ENCODE measurements at places on chromosomes 1 and 21.

DNA sequence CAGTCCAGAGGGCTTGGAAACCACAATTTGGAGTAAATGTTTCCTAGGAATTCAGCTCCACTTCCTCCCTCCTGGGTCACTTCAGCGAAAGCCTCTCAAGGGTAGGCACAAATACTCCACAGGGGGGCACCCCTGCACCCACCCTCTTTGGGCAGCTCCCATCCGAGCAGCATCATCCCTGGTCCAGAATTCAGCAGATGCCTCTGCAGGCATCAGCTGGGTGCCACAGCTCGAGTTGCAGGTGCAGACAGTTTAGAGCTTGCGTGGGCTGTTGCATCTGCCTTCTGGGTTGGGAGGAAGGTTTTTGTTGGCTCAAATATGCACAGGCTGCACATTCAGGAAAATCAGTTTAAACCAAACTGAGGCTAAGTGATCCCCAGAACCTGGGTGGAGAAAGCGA is 25.0 kb downstream of the KANK4 start:
- DNase-seq: no peak

DNA sequence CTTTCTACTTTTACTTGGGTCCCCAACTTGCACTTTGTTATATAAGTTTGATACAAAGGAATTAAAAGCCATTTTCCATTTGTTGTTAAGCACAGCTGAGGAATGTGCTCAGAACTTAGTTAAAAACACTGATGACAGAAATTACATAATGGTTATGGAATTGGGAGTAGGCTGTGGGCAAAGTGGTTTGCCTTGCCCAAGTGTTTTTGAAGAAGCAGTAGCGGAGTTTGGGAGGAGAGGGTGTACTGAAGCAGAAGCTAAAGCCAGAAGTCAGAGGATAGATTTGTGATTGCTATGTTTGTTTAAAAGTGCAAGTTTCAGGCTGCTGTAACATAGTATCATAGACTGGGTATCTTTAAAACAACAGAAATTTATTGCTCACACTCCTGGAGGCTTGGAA is 391.8 kb downstream of the DUSP10 start:
- DNase-seq: no peak

DNA sequence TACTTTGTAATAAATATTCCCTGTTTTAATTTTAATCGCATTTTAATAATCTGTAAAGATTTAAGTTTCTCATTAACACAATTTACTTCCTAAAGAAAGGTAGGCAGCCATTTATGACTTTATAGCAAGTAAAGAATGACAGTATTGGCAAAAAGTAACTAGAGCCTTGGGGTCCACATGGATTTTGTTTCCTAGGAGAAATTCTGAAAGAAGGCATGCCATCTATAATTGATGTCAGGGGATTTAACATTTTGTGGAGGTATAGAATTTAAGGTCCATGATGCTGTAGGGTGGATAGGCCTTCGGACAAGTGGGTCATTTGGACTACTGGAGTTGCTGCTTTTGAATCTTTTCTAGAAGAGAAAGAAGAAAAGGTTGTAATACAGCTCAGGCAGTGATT is at the start of gene OR2M4:
Gene OR2M4, plus strand, starts transcription at position 301 of the 400 bp plus-strand sequence. CDS start 7,512 bp downstream, outside the sequence.
- no peak for DNase-seq

DNA sequence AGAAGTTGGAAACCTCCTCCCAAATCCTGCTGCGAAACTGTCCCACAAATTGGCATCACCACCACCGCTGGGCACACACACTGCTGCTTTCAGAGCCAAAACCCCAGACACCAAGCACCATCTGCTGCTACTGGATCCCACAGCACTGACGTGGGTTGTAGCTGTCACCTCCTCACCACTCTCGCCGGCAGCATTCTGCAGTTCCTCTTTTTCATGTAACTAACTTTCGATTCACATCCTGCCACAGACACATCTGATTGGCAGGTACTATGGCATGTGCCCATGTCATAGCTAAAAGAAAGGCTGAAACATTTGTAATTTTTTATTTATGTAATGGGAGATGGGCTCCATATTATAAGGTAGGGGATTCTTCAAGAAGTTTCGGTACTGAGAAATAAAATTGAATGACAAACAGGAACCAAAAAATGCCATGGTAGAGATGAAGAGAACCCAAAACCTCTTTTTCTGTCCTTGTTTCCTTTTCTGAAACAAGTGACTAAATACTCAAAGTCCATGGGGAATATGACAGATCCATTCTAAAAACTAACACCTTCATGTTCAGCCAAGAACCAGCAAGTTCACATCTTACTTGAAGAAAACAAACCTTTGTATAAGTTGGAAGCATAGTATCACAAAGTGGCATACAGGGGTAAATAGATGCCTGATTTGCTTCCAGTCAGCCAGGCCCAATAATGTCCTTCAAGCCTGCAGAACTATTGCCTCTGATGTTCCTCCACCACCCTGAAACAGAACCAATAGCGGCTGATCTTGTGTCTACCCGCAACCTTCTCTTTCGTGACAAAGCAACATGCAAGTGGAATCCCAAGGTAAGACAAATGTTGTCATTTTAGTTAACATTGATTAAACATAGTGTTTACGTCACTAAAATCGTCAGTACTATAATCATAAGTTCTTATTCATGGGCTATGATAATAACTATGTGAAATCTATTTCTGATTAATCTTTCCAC is 26.6 kb upstream of the RGS13 start:
- DNase-seq: no peak

- DNase-seq: no peak
These were observed 15.8 kb downstream of the ADGRB2 start for GRCh38 chr1:31748365-31748764.

DNA sequence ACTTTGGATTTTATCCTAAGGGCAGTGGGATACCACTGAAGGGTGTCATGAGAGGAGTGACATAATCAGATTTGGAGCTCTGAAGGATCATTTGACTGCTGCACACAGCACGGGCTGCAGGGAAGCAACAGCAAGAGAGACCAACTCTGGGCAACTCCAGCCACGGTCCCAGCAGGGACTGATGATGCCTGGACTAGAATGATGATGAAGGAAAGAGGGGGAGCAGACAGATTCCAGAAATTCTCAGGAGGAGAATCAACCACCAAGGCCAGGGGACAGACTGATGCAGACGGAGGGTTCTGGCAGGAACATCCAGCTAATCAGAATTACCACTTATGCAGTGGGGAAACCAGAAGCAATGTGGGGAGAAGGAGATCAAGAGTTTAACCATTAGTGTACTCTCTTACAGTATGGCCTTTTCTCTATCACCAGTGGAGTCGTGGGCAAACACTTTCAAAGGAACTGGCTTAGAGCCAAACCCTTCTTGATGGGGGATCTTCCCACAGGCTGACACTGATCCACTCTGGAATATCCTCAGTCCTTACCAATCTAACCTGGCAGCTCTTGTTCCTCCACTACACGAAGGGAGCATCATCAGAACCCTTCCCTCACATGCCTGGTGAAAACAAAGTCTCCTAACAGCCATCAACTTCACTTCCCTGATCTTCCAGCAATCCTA is 3.3 kb downstream of the URB1 start:
- DNase-seq: no peak

GRCh38 chr21:31260790-31261189 is 83.3 kb downstream of the TIAM1 start:
- no peak for DNase-seq

DNA sequence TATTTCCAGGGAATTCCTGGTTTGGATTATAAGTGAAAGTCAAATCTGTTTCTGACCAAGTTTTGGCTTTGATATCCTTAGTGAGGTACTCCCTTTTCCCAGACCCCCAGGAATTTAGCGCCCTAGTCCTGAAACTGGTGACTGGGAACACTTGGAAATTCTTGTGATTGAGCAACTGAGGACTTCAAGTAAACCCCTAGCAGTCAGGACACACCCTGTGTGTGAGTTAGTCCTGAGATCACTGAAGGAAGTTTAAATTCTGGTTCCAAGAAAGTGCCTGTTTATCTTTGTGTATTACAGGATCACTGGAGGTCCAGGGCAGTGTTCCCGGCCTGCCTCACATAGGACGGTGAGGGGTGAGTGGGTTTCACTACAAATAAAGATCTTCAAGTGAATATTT is 95.1 kb upstream of the F3 start:
- DNase-seq: no peak

- DNase-seq: no peak
These were observed 32.6 kb downstream of the CHIA start for GRCh38 chr1:111323231-111323630.

GRCh38 chr1:117890452-117890851 is 39.0 kb downstream of the GDAP2 start:
- DNase-seq: no peak

DNA sequence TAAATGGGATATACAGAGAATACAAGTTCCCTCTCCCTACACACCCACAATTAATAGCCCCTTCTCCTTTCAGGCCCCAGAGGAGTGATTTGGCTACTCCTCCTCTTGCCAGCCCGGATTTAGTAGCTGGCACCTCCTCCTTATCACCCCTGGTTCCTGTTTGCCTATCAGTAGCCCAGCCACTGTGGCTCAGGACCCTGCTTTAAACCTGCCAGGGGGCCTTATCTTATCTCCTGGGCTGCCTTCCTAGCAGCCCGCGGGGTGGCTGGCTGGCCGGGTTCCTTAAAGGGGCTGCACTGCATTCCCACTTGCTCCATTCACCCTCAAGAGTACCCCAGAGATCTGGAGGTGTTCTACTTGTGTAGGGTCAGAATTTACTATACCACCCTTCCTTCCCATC is 70.4 kb downstream of the PLEKHA6 start:
- DNase-seq: no peak

- no peak for DNase-seq
These were observed 23.0 kb downstream of the ADAMTS5 start for GRCh38 chr21:26943921-26944320.

DNA sequence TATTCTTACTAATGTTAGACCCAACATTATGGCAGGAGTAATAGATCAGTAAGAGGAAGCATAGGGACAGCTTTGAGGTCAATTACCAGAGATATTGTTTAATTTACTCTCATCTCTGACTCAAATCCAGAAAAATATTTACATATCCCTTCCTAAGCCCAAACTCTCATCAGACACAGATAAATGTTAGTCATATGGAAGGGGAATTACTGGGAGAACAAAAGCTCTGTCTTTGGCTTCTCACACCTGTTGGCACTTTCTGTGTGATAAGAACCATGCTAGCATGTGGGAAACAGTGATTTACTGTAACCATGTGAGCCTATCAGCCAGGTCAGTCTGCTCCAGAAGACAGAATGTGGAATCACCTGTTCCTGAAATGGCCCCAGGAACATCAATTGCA is 72.4 kb downstream of the DUSP10 start:
- DNase-seq: no peak

GRCh38 chr1:19756480-19756879 is 43.2 kb downstream of the TMCO4 start:
- DNase-seq: no peak

GRCh38 chr1:3061981-3062615 is 6.9 kb upstream of the PRDM16 start:
- no peak for DNase-seq

GRCh38 chr1:97112442-97112841 is 390.9 kb downstream of the PTBP2 start:
- no peak for DNase-seq

DNA sequence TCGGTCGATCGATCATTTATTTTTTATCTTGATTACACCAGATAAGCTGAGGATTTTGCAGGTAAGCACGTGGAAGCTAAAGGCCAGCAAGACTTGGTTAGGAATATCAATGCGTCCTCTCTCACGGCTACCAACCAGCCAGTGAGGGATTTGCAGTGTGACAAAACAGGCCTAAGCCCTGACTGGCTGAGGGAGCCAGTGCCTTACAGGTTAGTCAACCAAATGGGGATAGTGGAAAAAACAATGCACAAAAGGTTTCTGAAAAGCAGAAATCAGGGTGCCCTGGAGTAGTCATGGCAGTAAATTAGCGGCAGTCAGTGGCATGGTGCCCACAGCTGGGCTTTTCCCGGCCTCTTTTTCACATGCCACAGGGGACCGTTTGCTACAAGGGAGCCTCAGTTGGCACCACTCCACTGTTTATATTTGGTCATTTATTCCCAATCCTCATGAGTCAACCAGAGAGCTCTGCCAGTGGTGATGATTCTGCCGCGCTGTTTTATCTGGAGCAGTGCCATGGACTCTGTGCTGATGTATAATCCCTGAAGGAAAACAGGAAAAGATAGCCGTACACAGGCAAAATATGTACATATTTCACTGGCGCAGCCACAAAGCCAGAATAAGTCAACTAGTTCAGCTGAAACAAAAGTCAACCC is 167.6 kb downstream of the RHOU start:
- no peak for DNase-seq

GRCh38 chr1:9289090-9289534 is 3.6 kb upstream of the SPSB1 start:
- DNase-seq: no peak

DNA sequence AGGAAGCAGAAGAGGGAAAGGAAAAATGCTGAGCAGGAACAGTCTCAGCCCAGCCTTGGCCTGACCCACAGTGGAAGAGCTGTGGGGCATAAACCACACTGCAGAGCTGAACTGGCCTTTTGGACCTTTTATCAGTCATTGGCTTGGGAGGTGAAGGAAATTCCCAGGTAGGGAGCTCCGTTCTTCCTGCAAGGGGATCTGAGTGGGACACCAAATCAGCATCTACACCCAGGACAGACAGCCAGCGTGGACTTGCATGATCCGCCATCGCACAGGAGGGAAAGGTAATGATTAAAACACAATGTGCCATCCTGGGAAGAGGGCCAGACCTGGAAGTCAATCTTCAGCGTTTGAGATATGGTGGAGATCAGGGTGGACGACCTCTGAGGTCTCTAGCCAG is 1.2 kb upstream of the MTFR1L start:
- DNase-seq: no peak

DNA sequence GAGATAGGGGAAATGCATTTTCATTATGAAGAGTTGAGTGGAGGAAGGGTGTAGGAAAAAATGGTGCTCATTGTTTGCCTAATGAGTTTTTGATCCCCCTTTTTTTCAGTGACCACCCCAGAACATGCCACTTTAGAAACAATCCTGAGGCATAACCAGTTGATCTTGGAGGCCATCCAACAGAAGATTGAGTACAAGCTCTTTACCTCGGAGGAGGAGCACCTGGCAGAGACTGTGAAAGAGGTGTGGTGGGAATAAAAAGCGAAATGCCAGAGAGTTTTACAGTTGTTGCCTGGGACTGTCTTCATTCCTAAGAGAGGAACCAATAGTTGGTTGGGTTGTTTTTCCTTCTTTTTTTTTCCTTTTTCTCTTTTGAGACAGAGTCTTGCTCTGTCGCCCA is 54.3 kb upstream of the EPHA8 start:
- no peak for DNase-seq

DNA sequence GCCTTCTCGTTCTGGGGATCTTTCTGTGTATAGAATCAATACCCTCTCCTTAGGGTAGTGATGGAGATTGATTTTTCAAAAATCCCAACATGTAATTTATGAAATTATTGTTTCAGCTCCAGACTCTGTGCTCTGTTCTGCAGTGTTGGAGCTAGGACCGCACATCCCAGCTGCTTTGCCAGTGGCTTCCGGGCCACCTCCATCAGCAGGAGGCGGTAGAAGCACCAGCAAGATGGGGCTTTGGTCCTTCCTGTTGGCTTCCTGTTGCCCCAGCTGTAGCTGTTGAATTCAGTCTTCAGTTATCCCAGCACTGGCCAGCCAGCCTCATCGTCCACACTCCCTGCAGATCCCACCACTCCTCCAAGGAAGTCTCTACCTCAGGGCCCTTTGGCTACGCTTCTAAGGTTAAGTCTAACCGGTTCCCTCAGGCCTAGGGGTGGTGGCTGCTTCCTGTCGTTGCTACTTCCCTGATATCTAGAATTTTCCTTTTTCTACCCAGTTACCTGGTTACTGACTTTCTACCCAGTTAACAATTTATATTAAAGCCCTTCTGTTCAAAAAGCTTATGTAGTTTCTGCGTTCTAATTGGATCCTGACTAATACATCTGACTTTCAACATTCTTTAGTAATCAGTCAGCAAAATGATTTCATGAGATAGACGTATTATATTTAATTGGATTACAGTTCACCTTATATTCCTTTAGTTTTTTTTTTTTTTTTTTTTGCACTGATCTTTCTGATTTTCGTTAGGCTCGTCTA is 24.6 kb downstream of the GALNT2 start:
- no peak for DNase-seq
